ENCODE measurements at places on chromosomes 16 and 17.

DNA sequence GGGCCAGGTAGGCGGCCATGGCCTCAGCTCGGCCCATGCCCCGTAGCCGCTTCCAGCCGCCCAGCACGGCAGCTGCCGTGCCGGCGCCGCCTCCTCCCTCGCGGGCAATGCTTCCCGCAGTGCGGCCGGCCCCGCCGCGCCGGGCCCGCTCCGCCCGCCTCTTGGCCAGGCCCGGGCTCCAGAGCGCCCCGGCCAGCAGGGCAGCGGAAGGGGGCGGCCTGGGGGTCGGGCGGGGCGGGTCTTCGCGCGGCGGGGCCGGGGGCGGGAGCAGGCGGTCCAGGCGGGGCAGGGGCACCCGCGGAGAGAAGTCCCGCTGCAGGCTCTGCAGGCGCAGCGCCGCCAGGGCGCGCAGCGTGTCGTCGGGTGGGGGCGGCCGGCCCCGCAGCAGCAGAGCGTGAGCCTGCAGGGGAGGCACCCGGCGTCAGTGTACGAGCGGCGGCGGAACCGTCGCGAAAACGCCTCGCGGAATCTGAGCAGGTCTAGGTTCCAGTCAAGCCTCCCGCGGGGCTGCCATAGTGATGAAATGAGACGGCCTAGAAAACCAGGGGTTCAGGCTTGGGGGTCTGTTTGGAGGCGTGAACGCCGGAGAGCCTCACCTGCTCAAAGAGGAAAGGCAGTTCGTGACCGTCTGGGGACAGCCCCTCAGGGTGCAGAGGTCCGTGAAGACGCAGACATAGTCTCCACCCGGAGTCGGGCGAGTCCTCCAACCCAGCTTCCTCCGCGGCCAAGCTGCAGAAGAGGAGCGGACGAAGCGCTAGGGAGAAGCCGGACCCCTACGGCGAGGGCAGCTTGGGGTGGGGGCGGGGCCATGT lies 6.6 kb downstream of the PLEKHH3 start:
- DNase-seq: no peak

DNA sequence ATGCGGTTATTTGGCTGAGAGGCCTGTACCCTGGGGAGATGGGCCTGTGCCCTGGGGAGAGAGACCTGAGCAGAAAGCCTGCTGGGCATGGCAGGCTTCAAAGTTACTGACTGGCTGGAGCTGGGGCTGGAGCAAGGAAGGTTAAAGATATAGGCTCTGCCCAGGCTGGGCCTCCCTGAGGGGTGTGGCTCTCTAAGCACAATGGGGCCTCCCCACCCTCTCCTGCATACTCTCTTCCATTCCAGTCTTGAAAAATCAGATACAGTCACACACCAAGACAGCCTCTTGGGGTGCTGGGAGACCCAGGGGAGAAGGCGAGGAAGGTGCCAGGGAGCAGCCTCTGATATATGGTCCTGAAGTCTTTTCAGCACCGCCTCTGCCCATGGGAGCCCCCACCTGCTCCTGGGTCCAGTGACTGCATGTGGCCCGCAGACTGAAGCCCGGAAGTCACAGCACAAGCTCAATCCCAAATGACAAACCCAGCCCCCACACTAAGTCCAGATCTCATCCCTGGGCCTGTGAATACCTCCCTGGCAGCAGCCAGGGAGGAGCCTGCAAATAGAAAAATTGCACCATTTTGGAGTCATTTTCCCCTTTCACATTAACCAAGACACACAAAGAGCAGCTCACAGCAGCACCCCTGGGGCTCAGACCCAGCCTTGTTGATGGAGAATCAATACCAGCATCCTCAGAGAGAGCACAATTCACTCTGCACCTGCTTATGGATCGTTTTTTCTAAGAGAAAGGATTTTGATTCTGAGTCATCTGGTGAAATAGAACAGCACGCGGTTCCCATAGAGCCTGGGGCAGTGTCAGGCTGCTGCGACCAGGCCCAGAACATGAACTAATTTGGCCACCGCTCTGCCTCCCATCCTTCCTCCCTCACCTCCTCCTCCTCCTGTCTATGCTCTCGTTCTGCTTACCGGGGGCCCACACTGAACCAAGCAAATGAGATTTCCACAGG lies 25.6 kb upstream of the CACNG1 start:
- DNase-seq: no peak

DNA sequence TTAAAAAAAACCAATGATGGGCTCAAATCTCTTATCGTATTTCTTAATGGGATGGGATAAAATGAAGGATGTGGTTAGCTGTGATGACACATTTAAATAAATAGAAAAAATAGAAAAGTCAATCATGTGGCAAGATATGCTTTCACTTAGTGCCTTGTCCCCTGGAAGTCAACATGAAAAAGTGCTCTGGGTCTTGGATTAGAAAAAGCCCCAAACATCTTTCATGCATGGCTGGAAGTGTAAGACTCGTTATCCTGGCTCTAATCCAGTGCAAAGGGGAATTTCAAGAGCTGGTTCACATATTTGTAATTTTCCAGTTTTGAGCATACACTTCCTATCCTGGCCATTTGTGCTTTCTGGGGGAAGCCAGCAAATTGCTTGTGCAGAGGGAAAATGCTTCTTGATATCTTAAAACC lies 160.9 kb downstream of the MAP2K6 start:
- DNase-seq: no peak

GRCh38 chr17:48037838-48038323 lies 284 bp upstream of the COPZ2 start:
- DNase-seq: no peak

GRCh38 chr17:45276031-45276430 lies 14.1 kb upstream of the SPATA32 start:
- DNase-seq: no peak

DNA sequence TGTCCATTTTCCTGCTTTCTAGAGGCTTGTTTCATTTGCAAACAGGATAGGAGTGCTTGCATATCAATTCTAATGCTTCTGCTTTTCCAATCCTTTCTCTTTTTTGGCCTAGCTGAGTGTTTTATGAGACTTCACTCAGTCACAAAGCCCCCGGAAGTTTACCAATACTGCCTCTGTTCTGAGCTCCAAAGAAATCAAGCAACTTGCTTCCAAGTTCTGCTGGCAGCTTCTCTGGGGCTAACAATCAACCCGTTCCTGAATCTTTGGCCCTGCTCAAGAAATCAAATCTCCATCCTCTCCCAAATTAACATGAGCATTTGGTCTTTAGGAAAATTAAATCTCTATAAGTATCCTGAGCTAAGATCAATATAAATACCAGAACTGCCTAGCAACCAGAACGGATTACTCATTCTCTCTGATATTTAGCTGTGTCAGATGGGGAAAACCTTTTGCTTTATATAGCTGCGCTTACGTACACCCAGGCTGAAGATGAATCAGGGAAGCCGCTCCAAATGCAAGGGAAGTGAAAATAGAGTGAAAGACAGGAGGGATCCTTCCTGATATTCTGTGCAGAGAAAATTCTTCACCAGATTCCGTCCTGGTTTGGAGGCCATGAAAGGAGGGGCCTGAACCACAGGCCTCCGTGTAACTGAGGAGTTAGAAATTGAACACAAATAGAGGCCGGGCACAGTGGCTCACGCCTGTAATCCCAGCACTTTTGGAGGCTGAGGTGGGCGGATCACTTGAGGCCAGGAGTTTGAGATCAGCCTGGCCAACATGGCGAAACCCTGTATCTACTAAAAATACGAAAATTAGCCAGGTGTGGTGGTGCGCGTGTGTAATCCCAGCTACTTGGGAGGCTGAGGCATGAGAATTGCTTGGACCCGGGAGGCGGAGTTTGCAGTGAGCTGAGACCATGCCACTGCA lies 23.3 kb upstream of the GRB2 start:
- DNase-seq: no peak

GRCh38 chr17:55427587-55427882 lies 5.9 kb upstream of the MMD start:
- DNase-seq: no peak

GRCh38 chr17:1267471-1267943 lies 2.7 kb upstream of the BHLHA9 start:
- DNase-seq: no peak

DNA sequence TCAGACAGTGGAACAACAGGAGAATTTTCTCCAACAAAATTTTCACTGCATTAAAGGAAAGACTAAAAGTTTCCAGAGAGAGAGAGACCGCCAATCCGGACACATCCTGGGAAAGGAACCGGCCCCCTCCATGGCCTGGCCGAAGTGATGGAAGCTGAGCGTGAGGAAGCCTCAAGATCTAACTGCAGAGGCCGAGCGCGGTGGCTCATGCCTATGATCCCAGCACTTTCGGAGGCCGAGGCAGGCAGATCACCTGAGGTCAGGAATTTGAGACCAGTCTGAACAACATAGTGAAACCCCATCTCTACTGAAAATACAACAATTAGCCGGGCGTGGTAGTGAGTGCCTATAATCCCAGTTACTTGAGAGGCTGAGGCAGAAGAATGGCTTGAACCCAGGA lies 3.9 kb downstream of the CTRB2 start:
- no peak for DNase-seq

DNA sequence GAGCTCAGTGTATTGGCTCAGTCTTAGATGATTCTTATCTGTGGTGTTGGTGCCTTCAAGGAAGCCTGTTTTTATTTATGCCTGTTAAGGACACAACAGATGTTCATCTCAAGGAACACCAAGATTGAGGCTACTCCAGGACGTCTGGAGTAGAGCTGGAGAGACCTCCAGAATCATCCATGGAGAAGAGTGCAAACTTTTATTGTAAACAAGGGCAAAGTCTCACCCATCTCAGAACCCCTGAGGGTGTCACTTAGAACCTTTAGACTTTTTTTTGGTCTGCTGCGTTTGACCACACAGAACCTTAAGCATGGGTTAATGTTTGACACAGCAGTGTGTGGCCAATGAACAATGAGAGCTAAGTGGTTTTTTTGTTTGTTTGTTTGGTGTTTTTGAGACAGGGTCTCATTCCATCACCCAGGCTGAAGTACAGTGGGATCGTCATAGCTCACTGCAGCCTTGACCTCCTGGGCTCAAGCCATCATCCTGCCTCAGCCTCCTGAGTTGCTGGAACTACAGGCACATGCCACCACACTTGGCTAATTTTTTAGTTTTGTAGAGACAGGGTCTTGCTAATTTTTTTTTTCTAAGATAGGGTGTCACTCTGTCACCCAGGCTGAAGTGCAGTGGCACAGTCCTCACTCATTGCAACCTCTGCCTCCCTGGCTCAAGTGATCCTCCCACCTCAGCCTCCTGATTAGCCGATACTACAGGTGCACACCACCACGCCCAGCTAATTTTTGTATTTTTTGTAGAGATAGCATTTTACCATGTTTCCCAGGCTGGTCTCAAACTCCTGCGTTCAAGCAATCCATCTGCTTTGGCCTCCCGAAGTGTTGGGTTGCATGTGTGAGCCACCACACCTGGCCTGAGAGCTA lies 16.3 kb downstream of the SLC47A1 start:
- no peak for DNase-seq

DNA sequence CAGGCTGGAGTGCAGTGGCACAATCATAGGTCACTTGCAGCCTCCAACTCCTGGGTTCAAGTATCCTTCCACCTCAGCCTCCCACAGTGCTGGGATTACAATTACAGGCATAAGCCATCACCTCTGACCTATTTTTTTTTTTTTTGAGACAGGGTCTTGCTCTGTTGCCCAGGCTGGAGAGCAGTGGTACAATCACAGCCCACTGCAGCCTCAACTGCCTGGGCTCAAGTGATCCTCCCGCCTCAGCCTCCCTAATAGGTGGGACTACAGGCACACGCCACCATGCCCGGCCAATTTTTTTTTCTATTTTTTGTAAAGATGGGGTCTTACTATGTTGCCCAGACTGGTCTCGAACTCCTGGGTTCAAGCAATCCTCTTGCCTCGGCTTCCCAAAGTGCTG lies 5.6 kb upstream of the GGA2 start:
- no peak for DNase-seq

DNA sequence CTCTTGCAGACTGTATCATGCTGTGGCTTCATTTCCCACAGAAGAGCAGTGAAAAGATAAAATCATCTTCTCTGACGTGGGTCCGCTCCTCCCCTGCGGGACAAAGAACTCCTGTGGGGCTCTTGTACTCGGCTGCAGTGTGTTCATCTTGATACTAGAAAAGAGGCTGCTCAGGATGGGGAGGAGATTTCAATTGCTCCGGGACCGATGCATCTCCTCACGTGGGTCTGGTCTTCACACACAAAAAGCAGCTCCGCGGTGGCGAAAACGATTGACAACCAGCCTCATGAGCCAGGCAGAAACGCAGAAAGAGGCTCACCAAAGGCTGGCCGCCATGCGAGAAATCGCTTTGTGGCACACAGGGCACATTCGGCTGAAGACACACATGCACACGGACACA lies 14.4 kb upstream of the KCNJ18 start:
- no peak for DNase-seq

GRCh38 chr17:76092526-76093413 lies 10.8 kb downstream of the EXOC7 start:
- DNase-seq: no peak

DNA sequence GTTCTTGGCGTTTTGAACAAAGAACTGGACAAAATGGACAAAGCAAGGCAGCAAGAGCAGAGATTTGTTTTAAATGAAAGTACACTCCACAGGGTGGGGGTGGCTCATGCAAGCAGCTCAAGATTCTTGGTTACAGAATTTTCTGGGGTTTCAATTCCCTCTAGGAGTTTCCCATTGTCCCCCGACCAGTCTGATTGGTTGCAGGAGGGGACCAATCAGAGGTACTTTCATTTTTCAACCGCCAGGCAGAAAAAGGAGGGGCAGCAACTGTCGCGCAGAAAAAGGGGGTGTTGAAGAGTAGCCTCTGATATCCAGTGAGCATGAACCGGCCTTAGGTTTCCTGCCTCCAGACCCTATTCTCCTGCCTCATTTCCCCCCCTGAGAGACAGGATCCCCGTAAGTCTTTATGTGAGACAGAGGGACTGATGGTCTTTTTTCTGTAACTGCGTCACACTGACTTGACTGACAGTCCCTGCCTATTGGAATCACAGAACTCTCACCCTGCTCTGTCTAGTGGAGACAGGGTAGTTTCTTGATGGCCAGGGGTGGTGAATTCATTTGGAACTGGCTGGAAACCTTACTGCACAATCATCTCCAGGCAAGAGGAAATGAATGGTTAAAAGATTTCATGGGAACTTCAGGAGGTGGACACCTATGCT lies 59.4 kb upstream of the ALOX12 start:
- DNase-seq: no peak

DNA sequence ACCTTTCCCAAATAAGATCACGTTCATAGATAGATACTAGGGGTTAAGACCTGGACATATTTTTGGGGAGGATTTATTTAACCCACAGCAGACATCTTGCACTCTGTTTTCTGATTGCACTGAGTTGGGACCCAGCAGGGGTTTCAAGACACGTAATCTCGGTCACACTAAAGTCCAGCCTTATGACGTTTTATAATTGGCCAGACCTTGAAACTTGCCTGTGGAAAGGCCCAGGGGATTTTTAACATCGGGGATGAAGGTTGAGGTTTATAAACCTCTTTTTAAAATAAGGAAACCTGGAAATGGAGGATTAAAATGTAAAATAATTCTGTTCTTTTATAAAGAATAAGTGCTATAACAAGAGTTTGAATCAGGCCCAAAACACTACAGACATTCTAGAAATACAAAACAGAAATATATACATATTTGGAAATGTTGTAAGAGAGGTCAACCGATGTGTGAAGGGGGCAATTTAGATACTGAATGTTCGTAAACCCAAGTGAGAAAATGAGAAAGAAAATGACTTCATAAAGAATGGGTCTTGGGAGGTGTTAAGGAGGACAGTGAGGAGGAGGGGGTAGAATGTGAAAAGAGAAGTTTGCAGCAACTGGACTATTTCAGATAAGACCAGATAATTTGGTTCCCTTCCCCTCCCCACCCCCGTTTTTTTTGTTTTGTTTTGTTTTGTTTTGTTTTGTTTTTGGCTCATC lies 61.1 kb upstream of the NOL11 start:
- DNase-seq: no peak

All from stimulated activated CD8-positive, alpha-beta memory T cell treated with anti-CD3 and anti-CD28 coated beads, Interleukin-15, amount 100 ng/mL, for 24 hours (primary cell).